ENCODE measurements at places on chromosomes 11 and 22.
A peak's percentile ranks its signal among the peaks of the same experiment; 100 is the strongest.

DNA sequence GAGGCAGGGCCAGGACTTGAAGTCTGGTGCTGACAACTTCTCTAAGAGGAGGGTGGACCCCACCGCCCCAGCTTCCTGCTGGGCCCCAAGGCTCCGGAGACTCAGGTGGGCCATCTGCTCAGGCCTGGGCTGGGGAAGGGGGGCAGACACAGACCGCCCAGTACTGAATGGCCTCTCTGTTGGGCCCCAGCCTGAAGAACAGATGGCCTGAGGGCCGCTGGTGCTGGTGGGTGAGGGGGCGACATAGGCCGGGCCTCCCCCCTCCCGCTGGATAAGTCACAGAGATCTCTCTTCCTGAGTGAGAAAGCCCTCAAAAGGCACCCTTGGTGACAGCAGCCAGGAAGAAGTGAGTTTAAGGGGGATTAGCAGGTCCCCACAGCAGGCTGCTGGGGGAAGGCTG lies 12.5 kb upstream of the TP53I11 start:
- no peak for DNase-seq

GRCh38 chr11:69587454-69588090 lies 53.4 kb upstream of the CCND1 start:
- no peak for DNase-seq

- DNase-seq: no peak
Observed at GRCh38 chr11:116275635-116276034, 497.2 kb downstream of the BUD13 start.

DNA sequence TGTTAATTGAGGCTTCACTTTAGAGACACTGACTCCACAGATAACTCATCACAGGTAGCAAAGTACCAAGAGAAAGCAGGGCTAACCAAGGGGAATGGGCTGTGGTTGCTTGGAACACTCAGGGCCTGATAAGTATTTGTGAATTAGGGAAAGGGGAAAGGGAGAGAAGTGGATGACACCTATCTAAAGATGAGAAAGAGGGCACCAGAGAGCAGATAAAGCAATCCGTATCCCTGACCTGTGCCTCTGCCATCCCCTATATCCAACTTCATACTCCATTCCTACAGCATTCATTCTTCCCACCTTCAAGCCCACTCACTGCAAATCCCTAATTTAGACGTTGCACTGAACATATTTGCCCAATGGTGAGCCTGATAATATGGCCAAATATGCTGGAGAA lies 43.0 kb upstream of the API5 start:
- no peak for DNase-seq

GRCh38 chr11:92272651-92273050 lies 48.0 kb downstream of the FAT3 start:
- no peak for DNase-seq

GRCh38 chr11:67024410-67024809 lies 1.5 kb downstream of the SYT12 start:
- peak; percentile 60 for DNase-seq

DNA sequence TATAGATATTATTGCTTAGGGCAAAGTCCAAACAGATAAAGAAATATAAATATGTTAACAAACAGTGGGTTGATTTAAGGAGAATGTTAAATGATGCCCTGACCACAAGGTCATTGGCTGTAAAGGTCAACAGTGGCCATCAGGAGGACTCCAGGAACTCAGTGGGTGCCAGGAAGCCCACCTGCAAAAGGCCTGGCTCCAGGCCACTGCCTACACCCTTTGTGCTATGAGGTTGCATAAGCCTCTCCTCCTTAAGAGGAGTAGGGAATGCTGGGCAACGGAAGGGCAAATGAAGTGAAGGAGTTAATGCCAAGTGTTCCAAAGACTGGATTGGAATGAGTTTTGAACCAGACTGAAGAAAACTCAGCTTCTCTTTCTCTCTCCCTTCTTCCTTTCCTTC lies 73.3 kb upstream of the ALX4 start:
- no peak for DNase-seq

- no peak for DNase-seq
Observed at GRCh38 chr22:42702675-42703074, 18.0 kb downstream of the A4GALT start.

DNA sequence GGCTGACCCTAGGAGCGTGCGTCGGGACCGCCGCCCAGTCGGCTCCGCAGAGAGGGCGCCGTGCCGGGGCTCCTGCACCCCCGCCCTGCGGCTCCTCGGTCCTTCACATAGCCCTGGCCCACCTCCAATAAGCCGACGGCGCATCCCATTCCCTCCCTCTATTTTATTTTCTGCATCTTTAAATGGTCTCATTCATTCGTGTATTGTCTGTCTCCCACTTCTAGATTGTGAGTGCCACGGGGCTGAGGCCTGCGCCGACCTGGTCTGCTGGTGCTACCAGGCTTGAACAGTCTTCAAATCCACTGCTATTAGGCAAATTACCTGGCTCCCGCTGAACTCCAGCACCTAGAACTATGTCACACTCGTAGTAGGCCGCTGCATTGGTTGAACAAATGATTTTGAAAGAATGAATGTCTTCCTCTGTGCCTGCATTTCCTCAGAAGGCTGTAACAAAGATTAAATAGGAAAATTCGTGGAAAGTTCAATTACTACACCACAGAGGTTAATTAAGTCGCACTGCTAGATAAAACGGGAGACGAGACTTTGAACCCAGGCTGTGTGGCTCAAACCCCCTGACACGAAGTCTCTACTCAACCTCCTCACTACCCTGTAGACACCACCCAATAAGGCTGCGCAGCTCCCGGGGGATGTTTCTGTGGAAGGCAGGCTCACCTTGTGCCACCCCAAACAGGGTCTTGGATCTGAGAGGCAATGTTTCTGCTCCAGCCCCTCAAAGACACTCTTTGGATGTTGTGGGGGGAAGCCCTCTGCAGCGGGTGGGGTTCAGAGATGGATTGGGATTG lies 1.2 kb upstream of the PPP1R14B start:
- no peak for DNase-seq

- DNase-seq: no peak
Observed at GRCh38 chr22:38614332-38615063, 41.7 kb downstream of the FAM227A start.

DNA sequence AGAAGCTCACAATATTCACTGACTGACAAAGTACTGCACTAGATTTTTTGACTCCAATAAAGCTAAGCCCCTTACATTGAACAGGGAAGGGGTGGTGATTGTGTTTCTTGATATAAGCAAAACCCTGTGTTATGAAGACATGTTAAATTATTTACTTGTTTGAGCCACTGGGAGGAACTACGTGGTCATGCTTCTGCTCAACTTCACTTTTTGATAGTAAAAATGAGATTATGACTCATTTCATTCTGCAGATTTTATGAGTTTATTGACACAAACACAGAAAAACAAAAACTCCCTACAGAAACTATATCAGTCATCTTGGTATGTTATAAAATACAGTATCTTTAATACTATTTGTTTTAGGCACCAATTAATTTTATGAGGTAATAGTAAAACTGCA lies 124.7 kb downstream of the CADM1 start:
- DNase-seq: no peak

DNA sequence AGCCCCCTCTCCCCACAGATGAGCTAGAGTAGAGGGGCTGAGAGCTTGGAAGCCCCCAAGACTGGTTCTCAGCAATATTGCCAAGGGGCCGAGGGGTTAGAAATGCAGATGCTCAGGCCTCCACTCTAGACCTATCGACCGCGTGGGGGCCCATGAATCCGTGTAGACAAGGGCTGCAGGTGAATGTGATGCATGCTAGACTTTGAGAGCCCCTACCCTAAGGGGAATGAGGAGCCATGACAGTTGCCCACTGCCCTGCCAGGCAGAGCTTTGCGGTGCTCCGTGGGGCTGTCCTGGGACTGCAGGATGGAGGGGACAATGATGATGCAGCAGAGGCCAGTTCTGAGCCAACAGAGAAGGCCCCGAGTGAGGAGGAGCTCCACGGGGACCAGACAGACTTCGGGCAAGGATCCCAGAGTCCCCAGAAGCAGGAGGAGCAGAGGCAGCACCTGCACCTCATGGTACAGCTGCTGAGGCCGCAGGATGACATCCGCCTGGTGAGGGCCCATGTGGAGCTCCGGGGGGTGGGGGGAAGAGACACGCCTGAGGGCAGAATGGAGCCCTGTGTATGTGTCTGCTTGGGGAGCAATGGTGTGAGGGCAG lies 1.3 kb downstream of the SSH3 start:
- DNase-seq: no peak

Measured in activated naive CD8-positive, alpha-beta T cell treated with anti-CD3 and anti-CD28 coated beads, Interleukin-2, amount 50 U/mL, for 24 hours (primary cell).